ENCODE measurements at places on chromosomes 12 and 14. TPM values are rescaled to one million over a fixed set of nuclear protein-coding genes. Genes with fewer than 3 reads are reported as not detected.

Gene PDZRN4
- 47.1 TPM for total RNA-seq

GRCh38 chr12:109571773-109572505 lies 1.4 kb downstream of the MMAB start:
- H3K36me3 ChIP-seq = peaks cover 35% of the 10 kb centered on the region
- H3K4me1 ChIP-seq = peaks cover 20% of the 10 kb centered on the region
- no peaks in the 10 kb centered on the region for H3K27me3 ChIP-seq

- no peaks in the 10 kb centered on the region for H3K4me1 ChIP-seq
- no peaks in the 10 kb centered on the region for H3K27me3 ChIP-seq
- no peaks in the 10 kb centered on the region for H3K36me3 ChIP-seq
Measured at GRCh38 chr14:95817271-95817670, 59.4 kb upstream of the TUNAR start.

GRCh38 chr14:88521818-88522217 lies 33.0 kb downstream of the PTPN21 start:
- H3K4me1 ChIP-seq = peaks cover 3% of the 10 kb centered on the region
- H3K27ac ChIP-seq = no peak overlapping the region
- H3K36me3 ChIP-seq = no peaks in the 10 kb centered on the region
- no peak overlapping the region for H3K4me3 ChIP-seq

- H3K4me3 ChIP-seq = no peak overlapping the region
- no peak overlapping the region for H3K27ac ChIP-seq
- DNase-seq = no peak
- H3K27me3 ChIP-seq = no peaks in the 10 kb centered on the region
- no peaks in the 10 kb centered on the region for H3K4me1 ChIP-seq
Measured at GRCh38 chr12:110928700-110929099, 8.3 kb upstream of the MYL2 start.

All from esophagus muscularis mucosa (tissue), 4 donors.